ENCODE measurements at places on chromosomes 1 and 21.
A peak's percentile ranks its signal among the peaks of the same experiment; 100 is the strongest.

DNA sequence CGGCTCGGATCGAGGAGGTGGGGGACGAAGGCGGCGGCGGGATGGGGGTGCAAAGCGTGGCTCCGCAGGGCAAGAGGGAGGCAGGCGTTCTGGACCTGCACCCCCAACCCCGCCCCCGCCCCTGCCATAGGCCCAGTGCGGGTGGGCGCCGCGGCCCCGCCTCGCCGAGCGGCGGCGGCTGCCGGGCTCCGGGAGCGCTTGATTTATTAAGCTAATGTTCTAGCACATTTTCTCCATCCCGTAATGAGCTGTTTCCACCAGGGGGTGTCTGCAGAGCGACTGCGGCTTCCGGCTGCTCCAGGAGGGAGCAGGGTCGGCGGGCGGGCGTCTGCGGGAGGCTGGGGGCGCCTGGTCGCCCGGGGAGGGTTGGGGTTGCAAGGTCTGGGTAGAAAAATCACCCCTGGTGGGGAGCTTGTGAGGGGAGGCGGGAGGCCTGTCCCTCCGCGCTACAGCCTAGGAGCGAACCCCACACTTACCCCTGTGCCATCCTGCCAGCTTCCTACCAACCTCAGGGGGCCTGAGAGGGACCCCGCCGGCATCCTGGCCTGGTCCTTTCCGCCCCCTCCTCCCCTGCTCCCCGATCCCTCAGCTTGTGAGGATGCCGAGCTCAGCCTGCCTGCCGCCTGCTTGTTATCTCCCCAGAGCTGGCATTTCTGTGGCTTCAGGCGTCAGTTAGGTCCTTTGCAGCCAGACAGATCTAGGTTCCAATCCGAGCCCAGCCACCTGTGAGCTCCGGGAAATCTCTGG is 48.5 kb upstream of the ACOT11 start:
- DNase-seq = no peak

- DNase-seq = no peak
Observed at GRCh38 chr1:10943991-10944730, 68.3 kb upstream of the TARDBP start.

DNA sequence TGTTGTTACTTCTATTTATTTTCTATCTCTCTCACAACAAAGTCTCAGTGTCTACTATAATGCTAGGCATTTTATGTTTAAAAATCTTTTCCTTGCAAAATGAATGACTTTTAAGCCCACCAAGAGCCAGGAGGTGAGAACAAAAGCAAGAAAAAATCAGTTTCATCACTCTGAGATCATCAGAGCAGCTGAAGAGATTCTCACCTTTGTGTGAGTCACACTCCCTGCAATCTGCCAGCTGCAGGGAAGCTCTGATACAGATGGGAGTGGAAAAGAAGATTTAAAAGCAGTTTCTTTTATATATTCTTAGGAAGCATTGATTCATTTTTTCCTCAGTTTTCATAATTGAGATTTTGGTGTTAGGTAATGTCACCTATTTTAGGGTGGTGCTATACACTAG is 107.6 kb downstream of the LHX9 start:
- DNase-seq = no peak

DNA sequence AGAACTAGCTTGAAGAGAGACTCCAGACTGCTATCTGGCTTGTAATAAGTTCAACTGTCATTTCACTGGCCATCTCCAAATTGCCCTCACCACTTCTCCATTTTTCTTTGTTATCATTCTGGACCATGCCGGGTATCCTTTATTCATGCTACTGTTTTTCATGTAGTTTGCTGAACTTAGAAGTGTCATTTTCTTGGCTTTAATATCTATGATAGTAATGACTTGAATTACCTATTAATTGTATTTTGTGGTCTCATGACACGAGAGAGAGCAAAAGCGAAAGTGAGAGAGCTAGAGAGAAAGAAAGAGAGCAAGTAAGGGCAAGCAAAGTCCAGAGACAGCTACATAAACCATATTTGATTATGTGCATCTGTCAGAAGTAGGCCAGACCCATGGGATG is 184.9 kb upstream of the ATP1B1 start:
- no peak for DNase-seq

GRCh38 chr1:43308635-43309404 is 8.0 kb downstream of the TIE1 start:
- DNase-seq = no peak

DNA sequence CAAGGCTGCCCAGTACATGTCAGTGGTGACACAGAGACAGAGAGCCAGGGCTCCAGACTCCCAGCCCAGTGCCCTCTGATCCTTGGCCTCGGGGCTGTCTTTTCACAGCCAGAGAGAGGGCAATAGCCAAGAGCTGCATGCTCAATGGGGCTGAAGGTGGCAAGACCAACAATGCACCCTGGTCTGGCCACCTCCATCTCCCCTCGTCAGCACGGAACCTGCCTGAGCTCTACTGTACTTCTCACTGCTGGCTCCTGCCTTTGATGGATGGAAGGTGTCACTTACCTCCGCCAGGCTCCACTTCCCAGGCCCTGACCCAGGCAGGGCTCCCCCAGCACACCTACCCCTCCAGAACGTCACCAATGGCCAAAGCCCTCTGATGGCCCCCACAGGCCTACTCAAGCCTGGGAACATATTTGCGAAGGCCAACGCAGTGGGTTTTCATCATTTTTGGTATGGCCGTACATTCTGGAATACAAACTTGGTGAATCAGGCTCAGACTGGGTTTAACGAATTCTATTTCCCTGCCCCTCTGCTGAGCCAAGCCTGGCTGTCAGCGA is 88.1 kb downstream of the DMRTB1 start:
- no peak for DNase-seq

GRCh38 chr1:204514828-204515227 is 1.4 kb upstream of the MDM4 start:
- DNase-seq = no peak

- no peak for DNase-seq
Observed at GRCh38 chr1:73411479-73411878, 786.5 kb downstream of the LRRIQ3 start.

GRCh38 chr1:223125766-223126165 is 17.3 kb downstream of the TLR5 start:
- no peak for DNase-seq

- DNase-seq = no peak
Observed at GRCh38 chr1:115911294-115911693, 65.0 kb upstream of the SLC22A15 start.

DNA sequence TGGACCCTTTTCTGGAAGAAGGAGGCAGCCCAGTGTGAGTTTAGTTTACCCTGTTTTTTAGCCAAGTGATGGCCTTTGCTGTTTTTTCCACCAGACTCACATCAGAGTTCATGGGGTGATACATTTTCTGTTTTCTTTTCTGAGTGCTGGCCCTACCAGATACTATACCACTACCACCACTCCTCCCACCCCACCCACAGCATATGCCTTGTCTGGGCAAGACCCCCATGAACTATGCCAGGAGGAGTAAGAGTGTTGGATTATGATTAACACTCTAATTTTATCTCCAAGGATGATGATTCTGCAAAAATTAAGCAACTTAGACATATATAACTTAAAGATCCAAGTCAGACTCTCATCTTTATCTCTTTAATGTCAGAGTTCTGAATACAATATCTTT is 26.1 kb downstream of the FABP3 start:
- DNase-seq = no peak

DNA sequence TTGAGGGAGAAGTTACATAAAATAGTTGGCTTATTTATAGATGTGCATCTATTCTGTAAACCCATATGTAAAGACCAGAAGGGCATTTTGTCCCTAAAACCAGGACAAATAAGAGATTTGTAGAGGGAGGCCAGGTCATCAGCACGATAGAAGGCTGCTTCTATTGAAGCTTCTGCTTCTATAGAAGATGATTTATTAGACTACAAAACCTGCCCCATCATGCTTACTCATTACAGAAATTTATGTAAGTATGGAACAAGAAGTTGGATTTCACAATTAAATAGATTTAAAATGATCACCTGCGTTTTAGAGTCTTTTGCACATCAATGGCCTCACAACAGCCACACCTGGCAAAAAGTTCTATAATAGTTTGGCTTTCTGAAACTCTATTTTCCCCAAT is 183.5 kb downstream of the DUSP10 start:
- DNase-seq = no peak

DNA sequence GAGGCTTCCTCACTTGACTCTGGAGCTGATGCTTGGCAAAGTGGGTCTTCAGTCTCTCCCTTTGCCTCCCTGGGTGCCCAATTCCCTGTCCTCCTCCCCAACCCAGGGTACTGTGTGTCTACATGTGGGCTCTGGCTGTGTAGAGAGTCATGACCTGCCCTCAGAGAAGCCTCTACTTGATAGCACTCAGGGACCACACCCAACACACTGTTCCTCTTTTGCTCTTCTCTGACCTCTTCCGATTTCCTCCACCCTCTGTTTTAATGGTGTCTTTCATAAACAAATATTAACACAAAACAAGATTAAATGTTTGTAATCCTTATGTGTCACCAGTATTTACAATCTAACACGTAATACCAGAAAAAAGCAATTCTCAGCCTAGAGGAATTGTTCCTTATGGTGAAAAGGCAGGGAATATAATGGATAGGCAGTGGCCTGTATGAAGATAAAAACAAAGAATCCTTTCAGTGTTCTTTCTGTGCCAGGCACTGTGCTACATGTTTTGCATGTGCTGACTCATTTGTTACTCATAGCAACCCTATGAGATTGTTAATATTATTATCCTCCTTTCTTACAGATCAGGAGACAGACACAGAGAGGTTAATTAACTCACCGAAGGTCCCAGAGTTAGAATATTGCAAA is 58.2 kb downstream of the HSD3B1 start:
- no peak for DNase-seq

- no peak for DNase-seq
Observed at GRCh38 chr1:150793221-150793620, 14.8 kb downstream of the CTSK start.

GRCh38 chr1:165369255-165369848 is 12.8 kb upstream of the LMX1A start:
- peak; percentile 14 for DNase-seq

All from RCC 7860 (cell line).